ENCODE measurements at places on chromosomes 4 and X.

- DNase-seq: no peak
Measured at GRCh38 chr4:25131926-25132325, 28.3 kb downstream of the SEPSECS start.

- DNase-seq: peak; percentile 72
Measured at GRCh38 chr4:40149960-40150385, 46.9 kb upstream of the RHOH start.

DNA sequence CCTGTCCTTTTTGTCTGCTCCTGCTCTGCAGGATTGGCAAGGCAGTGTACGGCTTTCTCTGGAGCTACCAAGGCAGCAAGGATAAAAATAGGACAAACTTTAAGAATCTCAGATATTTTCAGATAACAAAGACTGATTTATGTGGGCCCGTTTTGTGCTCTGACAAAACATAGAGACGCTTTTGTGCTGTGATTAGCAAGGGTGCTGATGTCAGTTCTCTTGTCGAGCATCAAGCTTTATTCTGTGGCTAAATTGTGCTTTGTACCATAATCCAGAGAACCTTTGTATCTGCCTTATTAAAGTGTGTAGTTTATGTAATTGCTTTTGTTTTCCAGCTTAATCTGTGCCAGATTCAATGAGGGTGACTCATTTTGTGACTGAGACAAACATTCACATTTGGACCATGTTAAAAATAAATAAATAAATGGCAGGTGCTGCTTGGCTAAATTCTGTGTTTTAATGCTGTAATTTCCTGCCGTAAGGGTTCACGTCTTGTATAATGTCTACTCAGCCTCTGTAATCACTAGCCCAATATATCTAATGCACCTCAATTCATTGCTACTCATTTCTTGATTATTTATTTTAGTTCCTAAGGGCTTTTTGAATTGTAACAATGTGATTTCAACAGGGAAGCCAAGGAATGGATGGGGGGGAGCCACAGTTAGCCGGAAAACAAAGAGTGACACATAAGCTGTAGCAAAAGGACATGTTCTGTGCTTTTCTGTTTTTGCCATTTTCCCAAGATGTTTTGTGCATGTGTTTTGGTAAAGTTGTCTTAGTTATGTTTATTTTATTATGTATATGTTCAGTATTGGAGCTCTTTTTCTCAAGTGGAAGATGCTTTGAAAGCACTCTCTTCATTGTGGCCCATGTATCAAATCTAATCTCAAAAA, 75.1 kb downstream of the GAB1 start:
- DNase-seq: no peak

DNA sequence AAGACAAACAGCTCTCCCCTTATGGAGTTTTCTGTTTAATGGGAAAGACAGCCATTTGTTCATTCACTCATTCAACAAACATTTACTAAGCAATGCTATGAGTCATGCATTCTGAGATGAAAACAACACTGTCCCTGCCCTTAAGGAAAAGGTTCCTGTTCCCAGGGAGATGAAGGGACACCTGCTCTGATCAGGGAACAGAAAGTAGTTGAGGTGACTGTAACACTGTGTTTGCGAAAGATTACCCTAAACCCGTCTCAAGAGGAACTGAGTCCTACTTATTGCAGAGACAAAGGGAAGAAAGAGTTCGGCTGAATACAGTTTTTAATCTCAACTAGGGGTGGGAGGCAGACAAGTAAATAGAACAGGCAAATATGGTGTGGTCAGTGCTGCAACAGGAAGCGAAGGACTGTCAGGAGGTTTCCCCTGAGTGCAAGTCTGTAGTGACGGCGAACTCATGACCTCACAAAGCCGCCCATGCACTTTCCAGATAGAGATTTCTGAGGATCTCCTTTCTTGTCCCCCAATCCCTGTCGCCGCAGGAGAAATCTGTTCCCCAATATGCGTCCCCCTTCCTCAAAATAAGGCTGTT, 712 bp downstream of the STX18 start:
- DNase-seq: peak; percentile 82

- DNase-seq: no peak
Measured at GRCh38 chrX:97039363-97040029, 155.8 kb downstream of the RPA4 start.

- DNase-seq: no peak
Measured at GRCh38 chrX:135923353-135923752, 29.8 kb downstream of the SAGE1 start.

DNA sequence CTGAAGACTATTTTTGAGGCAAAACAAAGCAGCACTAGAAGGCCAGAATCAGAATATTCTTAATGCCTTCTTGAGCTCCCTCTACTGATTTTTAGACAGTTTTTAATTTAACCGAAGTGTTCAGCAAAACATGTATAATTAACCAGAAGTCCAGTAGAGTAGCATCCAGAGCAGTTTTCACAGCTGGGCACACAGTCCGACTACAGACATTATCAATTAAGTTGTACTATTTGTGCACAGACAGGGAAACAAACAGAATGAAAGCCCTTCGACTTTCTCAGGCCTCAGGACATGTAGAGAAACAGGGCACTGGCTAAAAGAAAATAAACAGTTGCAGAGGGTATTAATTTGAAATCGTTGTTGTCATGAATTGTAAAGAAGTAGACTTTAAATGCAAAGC, 11.9 kb downstream of the FSTL5 start:
- DNase-seq: no peak

GRCh38 chrX:77453190-77453589, 6.0 kb downstream of the FGF16 start:
- no peak for DNase-seq

DNA sequence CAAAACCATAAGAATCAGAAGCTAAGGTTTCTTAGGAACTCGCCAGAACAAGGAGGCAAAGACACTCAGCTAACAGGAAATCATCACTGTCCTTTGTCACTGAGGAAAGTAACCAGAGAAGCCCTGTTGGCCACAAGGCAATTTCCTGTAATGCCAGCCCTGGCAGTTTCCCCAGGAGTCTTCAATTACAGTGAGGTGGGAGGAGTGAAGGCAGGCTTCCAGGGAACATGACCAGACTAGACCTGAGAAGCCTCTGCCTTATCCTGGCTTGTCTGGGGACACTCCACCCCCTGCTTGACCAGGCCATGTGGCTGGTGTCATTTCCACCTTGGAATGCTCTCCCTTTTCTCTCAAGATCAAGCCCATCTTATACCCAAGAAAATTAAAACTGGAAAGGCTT, 125.3 kb downstream of the COL4A6 start:
- DNase-seq: no peak

- DNase-seq: no peak
Measured at GRCh38 chr4:70841951-70842350, 2.3 kb upstream of the GRSF1 start.

GRCh38 chr4:29277381-29277780, 1442.8 kb upstream of the PCDH7 start:
- DNase-seq: peak; percentile 55

DNA sequence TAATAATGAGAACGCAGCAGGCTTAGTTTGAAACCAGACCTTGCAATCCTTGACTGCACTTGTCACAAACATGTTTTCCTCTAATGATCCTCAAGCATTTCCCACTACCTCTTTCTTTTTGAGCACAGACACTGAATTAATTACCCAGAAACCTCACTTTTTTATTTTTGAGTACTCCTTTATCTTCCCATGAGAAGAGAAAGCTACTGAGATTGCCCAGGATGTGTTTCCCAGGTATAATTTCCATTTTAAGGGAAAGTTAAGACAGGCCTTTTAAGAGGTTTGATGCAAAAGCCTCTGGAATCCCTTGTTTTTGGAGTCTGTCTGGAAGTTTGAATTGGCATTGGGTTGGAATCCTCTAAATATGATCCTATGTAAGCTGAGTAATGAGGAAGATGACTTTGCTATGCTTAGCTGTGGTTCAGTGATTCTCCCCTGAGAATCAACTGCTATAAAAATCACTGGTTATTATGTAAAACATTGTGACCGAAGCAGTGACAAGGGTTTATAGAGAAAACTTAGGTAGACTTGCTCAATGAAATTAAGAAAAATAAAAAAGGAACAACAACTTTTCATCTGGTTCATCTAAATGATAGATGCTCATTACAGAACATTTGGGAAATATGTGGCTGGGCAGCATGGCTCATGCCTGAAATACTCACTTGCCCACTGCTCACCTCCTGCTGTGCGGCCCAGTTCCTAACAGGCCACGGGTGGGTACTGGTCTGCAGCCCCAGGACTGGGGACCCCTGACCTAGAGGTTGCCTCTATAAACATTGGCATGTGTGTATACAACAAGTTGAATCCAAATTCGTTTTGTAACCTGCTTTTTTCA, 10.8 kb upstream of the RHOH start:
- no peak for DNase-seq

GRCh38 chrX:107752043-107752442, 23.5 kb downstream of the TSC22D3 start:
- no peak for DNase-seq

DNA sequence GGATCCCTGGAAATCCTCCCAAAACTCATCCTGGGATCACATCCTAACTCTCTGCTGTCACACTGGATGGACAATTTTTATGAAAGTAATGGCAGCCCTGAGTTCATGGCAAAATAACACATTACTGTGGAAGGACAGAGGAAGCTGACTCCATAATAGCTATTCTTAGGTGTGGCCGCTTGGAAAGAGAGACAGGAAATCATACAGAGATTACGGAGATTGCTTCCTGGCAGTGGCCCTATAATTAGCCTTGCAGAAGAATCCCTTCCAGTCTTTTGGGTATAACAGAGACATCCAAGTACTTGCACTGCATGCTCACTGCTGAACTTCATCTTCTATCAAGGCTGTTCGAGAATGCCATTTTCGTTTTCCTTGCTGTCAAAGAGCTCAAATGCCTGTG, 133.1 kb upstream of the VCX start:
- DNase-seq: no peak

- no peak for DNase-seq
Measured at GRCh38 chrX:154545673-154546274, 872 bp downstream of the G6PD start.

- DNase-seq: no peak
Measured at GRCh38 chr4:42806303-42806835, 86.1 kb upstream of the GRXCR1 start.

DNA sequence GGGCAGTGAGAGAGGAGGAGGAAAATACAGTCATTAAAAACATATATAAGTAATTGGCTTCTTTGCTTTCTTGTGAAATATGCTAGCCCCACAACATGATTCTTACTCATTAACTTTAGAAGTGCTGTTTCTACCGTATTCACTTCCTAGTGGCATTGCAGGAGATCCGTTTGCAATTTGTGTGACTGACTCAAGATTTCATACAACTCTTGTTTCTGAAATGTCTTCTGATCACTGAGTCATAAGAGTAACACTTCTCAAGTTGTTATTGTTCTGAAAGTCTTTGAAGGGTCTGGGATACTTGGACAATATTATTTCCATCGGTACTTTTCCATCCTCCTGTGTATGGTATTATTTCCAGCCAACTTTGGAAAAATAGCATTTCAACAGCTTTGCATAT, 310.8 kb downstream of the PACRGL start:
- no peak for DNase-seq

DNA sequence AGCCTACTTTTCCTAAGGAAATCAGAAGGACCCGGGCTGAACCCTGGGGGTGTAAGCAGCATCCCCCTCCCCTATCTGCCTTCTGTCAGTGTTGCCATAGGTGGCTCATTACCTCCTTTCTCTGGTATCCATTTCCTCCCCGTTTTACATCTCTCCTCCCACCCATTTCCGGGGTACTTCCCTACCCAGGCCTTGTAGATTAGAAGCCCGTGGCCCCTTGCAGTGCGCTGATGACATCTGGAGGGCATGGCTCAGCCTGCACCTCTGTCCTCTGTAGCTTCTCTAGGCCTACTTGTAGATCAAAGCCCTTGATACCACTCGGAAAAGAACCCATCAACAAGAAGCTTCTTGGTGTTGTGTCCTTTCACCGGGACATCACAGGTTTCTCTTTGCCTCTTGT, 71.8 kb downstream of the NBDY start:
- no peak for DNase-seq

DNA sequence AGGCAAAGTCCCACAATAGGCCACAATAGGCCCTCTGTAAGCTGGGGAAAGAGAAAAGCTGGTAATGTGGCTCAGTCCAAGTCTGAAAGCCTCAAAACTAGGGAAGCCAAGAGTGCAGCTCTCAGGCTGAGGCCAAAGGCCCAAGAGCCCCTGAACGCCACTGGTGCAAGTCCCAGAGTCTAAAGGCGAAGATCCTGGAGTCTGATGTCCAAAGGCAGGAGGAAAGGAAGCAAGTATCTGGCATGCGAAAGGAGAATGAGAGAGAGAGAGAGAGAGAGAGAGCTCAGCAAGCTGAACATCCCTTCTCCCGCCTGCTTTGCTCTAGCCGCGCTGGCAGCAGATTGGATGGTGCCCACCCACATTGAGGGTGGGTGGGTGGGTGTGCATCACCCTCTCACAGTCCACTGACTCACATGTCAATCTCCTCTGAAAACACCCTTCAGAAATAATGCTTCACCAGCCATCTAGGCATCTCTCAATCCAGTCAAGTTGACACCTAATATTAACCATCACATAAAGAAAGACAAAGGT, 30.9 kb upstream of the ELF2 start:
- no peak for DNase-seq

DNA sequence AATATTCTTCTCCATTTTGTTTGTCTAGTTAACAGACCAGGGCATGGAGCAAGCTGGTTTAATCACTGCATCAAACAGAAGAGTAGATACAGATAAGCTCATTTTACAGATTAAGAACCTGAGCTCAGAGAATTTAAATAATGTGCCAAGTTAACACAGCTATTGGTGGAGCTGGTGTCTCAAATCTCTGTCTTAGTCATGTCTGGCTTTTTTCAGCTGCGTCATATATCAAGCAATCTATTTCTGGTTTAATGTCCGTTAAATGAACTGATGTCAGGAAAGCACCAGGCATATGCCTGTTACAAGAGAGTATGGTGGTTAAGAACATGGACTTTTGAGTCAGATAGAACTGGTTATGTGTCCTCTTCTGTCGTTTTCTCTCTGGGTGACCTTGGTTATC, 79.8 kb upstream of the ADGRA3 start:
- no peak for DNase-seq

DNA sequence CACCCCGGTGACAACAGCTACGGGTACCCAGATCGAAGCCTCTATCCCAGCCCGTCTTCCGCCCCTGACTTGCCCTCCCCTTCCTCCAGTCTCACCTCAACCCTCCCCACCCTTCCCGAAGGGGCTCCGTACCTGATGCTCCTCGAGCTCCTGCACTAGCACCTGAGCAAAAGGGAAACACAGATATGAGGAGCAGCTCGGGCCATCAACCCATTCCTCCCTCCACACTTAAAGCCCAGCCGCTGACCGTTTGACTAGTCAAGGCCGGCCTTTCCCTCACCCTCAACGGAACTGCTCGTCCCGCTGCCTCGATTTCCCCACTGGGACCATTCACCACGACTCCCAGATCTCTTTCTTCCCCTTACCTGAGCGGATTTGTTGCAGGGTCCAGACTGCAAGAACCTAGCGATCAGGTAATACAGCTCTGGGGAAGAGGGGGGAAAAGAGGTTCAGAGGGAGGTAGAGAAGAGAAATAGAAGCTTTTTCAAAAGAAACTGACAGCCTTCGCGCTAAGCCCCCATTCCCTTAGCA, 731 bp downstream of the BRWD3 start:
- DNase-seq: peak; percentile 15

GRCh38 chr4:25424539-25425228, 47.6 kb downstream of the ANAPC4 start:
- no peak for DNase-seq

Measured in RKO (cell line).